A549 treated with GW870086 at 1 μM for 4 hours (cell line): ENCODE measurements at places on chromosomes 3 and 15. TPM values are rescaled to one million over a fixed set of nuclear protein-coding genes. Genes with fewer than 3 reads are reported as not detected.

RBSN gene
- 7.8 to 11.3 TPM (median 10.5 TPM) in 5 replicates for total RNA-seq

AMOTL2 gene
- 44.5 to 49.0 TPM (median 45.7 TPM) in 5 replicates for total RNA-seq

TPRG1 gene
- 0.23 to 0.37 TPM (median 0.29 TPM) in 5 replicates for total RNA-seq

DPH3 gene
- 20.0 to 29.0 TPM (median 25.6 TPM) in 5 replicates for total RNA-seq

GXYLT2 gene
- 0.82 to 2.1 TPM (median 1.4 TPM) in 5 replicates for total RNA-seq

GCSAM gene
- total RNA-seq, result not detected in 5 replicates

CRYGS gene
- 0.38 to 1.4 TPM (median 0.71 TPM) in 5 replicates for total RNA-seq

MINAR1 gene
- 0.39 to 0.64 TPM (median 0.53 TPM) in 5 replicates for total RNA-seq

ZBTB47 gene
- 4.6 to 6.6 TPM (median 5.7 TPM) in 5 replicates for total RNA-seq

LRRN1 gene
- total RNA-seq, result not detected in 5 replicates

CYP1A2 gene
- 0.05 TPM in 1 of 5 replicates, not detected in the others for total RNA-seq

VILL gene
- total RNA-seq, result 0.07 to 0.35 TPM (median 0.30 TPM) in 3 of 5 replicates, not detected in the others

SLC30A4 gene
- 1.6 to 2.0 TPM (median 1.9 TPM) in 5 replicates for total RNA-seq

RASGRP1 gene
- total RNA-seq, result 0.27 to 0.58 TPM (median 0.37 TPM) in 5 replicates

TIMP4 gene
- 11.1 to 14.2 TPM (median 12.9 TPM) in 5 replicates for total RNA-seq

CA12 gene
- 187 to 225 TPM (median 211 TPM) in 5 replicates for total RNA-seq

CKMT1B gene
- total RNA-seq, result 2.6 to 5.5 TPM (median 4.8 TPM) in 5 replicates

SNTN gene
- total RNA-seq, result not detected in 5 replicates

CPLX3 gene
- total RNA-seq, result 0.07 to 0.13 TPM in 2 of 5 replicates, not detected in the others

TRPM1 gene
- not detected in 5 replicates for total RNA-seq

AMT gene
- 0.19 to 0.60 TPM (median 0.42 TPM) in 5 replicates for total RNA-seq

GP5 gene
- 0.03 TPM in 1 of 5 replicates, not detected in the others for total RNA-seq

LARP6 gene
- 49.1 to 81.0 TPM (median 74.9 TPM) in 5 replicates for total RNA-seq

SEMA3B gene
- total RNA-seq, result 5.1 to 9.7 TPM (median 7.3 TPM) in 5 replicates

SH3GL3 gene
- 0.15 to 0.64 TPM (median 0.59 TPM) in 5 replicates for total RNA-seq

KCNAB1 gene
- not detected in 5 replicates for total RNA-seq

DLL4 gene
- total RNA-seq, result 1.1 to 2.0 TPM (median 1.2 TPM) in 5 replicates

WWTR1 gene
- total RNA-seq, result 126 to 150 TPM (median 147 TPM) in 5 replicates

CLDN18 gene
- total RNA-seq, result not detected in 5 replicates

STRC gene
- total RNA-seq, result 0.03 to 0.20 TPM (median 0.10 TPM) in 4 of 5 replicates, not detected in the other

SCAMP5 gene
- 10.1 to 14.2 TPM (median 12.0 TPM) in 5 replicates for total RNA-seq

SLC22A13 gene
- 0.07 to 0.10 TPM in 2 of 5 replicates, not detected in the others for total RNA-seq

SLC22A14 gene
- total RNA-seq, result not detected in 5 replicates

UROC1 gene
- not detected in 5 replicates for total RNA-seq

LSG1 gene
- total RNA-seq, result 31.4 to 35.6 TPM (median 31.7 TPM) in 5 replicates

ACKR4 gene
- not detected in 5 replicates for total RNA-seq

UNC13C gene
- not detected in 5 replicates for total RNA-seq

ZIC4 gene
- not detected in 5 replicates for total RNA-seq

GPR149 gene
- not detected in 5 replicates for total RNA-seq

EFL1 gene
- total RNA-seq, result 20.4 to 32.2 TPM (median 23.2 TPM) in 5 replicates

RETNLB gene
- total RNA-seq, result not detected in 5 replicates

RBP2 gene
- total RNA-seq, result not detected in 5 replicates

SNRPA1 gene
- total RNA-seq, result 116 to 123 TPM (median 119 TPM) in 5 replicates

P3H2 gene
- total RNA-seq, result 24.9 to 37.4 TPM (median 31.8 TPM) in 5 replicates

ABHD17C gene
- total RNA-seq, result 29.2 to 35.8 TPM (median 34.9 TPM) in 5 replicates

KLHL40 gene
- not detected in 5 replicates for total RNA-seq

FAM162A gene
- total RNA-seq, result 32.9 to 34.8 TPM (median 33.6 TPM) in 5 replicates

NR2F2 gene
- total RNA-seq, result 20.4 to 27.9 TPM (median 25.4 TPM) in 5 replicates

ROPN1 gene
- total RNA-seq, result not detected in 5 replicates

TP63 gene
- total RNA-seq, result 0.11 to 0.29 TPM (median 0.21 TPM) in 5 replicates

FOXB1 gene
- not detected in 5 replicates for total RNA-seq

ATP13A3 gene
- total RNA-seq, result 19.7 to 40.3 TPM (median 34.3 TPM) in 5 replicates

IQCF5 gene
- not detected in 5 replicates for total RNA-seq

HYAL1 gene
- total RNA-seq, result 0.45 to 0.70 TPM (median 0.56 TPM) in 5 replicates

ACP3 gene
- 0.03 TPM in 1 of 5 replicates, not detected in the others for total RNA-seq

EPHB3 gene
- 0.08 to 0.77 TPM (median 0.32 TPM) in 5 replicates for total RNA-seq

GOLGA8K gene
- total RNA-seq, result 0.56 to 0.97 TPM (median 0.71 TPM) in 5 replicates

TNFSF10 gene
- total RNA-seq, result 0.10 to 0.33 TPM (median 0.23 TPM) in 3 of 5 replicates, not detected in the others

RAB27A gene
- 9.7 to 12.1 TPM (median 11.0 TPM) in 5 replicates for total RNA-seq
